ENCODE measurements at places on chromosomes 13 and 19.

DNA sequence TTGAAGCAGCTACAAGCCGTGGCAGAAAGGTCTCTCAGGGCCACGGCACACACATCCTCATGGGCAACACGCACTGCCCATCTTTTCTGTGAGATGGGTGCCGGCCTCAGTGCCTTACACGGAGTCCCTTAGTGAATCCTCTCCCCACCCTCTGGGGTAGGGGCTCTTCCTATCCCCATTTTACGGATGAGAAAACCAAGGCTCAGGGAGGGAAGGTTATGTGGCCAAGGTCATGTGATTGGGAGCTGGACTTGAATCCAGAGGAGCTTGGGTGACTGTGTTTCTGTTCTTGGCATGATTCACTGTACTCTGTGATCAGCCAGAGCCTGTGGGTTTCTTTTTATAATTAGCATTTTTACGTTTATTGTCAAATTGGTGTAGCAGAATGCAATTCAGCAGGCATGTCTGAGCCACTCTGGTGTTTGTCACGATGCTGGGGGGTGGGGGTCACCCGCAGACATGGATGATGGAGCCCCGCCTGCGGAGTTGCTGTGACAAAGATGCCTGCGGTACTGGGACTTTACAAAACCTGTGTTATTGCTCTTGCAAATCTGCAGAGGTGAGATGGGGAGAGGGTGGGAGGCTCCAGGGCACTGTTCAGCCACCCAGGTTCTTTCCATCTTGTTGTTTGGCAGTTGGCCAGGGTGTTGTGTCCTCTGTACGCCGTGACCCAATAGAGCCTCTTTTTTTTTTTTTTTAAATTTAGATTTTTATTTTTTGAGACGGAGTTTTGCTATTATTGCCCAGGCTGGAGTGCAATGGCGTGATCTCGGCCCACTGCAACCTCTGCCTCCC is 4.5 kb downstream of the SCN1B start:
- DNase-seq: no peak

DNA sequence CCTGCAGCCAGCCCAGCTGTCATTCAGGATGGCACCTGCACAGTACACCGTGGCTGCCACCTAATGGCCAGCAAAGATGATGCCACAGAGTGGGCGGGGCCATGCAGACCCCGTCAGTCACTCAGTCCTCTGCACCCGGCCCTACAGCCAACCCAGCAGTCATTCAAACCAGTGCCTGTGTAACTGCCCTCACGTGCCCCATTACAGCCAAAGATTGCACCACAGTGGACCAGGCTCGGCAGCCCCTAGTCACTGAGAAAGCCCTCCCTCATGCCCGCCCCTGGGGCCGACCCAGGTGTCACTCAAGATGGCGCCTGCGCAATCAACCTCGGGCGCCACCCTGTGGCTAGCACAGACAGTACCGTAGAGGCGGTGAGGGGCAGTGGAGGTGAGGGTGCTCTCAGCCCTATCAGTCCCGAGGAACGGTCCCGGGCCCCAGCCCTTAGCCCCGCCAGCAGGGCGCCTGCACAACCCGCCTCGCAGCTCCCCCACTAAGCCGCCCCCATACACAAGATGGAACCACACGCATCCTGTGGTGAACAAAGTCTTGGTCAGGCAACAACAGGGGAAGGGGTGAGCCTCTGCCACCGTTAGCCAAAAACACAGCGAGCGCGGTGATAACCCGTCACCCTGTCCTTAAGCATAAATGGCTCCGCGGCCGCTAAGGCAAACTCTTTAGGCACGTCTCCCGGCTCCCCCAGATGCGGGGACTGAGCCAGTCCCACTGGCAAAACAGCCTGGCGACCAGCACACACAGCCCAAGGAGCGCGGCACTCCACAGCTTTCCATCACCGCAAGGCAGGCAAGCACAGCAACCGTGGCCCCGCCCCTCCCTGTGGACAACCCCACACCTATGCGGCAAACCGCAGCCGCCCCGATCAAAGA is 2.3 kb downstream of the PEG3 start:
- DNase-seq: no peak

DNA sequence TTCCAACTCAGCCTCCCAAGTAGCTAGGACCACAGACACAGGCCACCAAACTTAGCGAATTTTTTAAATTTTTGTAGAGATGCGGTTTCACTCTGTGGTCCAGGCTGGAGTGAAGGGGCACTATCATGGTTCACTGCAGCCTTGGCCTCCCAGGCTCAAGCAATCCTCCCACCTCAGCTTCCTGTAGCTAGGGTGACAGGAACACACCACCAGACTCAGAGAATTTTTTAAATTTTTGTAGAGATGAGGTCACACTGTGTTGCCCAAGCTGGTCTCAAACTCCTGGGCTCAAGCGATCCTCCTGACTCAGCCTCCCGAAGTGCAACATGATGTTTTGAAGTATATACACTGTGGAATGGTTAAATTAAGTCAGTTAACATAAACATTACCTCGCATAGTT is 263.6 kb downstream of the OXGR1 start:
- no peak for DNase-seq

- peak; percentile 98 for DNase-seq
Measured at GRCh38 chr13:110869805-110870706, 44.8 kb downstream of the ANKRD10 start.

DNA sequence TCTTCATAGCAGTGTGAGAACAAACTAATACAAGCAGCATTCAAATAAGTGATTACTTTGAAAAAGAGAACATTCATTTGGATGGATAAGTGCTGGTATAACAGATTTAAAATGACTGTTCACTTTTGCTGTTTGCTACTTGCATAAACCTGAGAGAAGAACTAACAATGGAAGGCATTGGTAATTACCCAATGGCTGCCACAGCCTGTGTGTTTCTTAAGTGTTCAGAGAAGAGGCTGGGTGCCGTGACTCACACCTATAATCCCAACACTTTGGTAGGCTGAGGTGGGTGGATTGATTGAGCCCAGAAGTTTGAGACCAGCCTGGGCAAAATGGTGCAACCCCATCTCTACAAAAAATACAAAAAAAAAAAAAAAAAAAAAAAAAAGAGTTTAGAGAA is 4.9 kb upstream of the TEX26 start:
- DNase-seq: no peak

DNA sequence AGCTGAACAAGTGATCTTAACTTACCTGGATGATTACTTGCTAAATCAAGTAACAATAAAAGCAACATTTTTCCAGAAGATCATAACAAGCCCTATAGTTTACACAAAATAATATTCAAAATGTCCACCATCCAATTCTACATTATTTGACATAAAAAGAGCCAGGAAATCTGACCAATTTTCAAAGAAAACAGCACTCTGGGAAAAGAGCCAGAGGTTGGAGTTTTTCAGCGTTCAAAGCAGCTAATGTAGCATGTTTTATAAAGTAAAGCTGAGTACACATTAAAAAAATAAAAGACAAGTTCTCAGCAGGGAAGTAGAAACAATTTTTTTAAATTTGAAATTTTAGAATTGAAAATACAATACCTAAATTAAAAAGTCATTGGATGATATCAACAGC is 62.6 kb downstream of the UFM1 start:
- no peak for DNase-seq

DNA sequence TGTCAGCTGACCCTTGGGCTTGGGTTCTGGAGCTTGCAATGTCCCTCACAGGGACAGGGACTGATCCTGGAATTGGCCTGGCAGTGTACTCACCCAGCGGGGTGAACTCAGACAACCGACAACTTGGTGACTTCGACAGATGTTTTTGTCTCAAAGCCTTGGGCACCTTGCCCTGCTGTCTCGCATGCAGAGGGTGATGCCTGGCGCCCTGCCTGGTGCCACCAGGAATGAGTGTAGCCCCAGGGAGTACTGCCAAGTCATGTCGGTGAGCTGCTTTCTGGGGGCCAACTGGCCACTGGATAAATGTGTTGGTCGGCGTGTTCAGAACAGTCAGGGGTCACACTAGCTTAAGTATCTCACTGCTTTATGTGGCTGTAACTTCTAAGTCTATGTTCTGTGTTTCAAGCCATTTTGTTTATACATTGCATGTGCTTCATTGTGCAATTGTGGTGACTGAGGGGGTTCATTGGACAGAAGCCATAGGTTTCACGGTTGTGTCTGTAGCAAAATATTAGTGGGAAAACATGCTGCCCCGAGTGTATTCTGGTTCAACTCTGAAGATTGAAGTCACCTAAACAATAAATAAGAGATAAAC is 96.3 kb upstream of the TNFSF11 start:
- no peak for DNase-seq

DNA sequence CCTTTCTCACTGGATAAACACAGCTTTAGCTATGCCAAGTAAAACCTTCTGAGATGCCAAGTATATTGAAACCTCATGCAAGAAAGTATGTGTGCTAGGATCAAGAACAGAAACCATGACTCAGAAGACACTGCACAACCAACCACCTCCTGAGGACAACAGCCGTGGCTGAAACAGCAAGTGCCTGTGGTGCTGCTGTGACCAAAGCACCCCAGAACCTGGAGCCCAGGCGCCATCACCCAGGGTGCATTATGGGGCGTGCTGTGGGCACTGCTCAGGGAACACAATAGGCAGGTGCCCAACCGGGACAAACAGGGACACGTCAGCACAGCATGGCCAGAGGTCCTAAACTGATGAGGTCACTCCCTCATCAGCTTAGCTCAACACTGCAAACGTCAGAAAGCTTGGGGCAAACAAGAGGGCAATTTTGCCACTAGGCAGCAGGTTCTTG is 101.3 kb upstream of the SLC15A1 start:
- no peak for DNase-seq

DNA sequence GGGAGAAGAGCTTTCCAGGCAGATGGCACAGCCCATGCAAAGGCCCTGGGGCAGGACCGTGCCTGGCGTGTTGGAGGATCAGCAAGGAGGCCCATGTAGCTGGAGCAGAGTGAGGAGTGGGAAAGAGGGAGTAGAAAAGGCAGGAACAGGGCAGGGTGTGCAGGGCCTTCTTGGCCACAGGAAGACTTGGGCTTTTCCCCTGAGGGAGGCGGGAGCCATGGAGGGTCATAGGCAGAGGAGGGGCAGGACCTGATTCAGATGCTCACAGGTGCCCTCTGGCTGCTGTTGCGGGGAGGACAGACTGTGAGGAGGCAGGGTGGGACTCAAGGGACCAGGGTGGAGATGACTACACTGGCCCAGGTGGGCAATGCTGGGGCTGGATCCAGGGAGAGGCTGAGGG is 13.8 kb upstream of the PTPRS start:
- DNase-seq: peak; percentile 15

- DNase-seq: no peak
Measured at GRCh38 chr19:51002542-51003311, 1.3 kb upstream of the KLK8 start.

- no peak for DNase-seq
Measured at GRCh38 chr13:102090532-102090931, 311.3 kb downstream of the FGF14 start.

- no peak for DNase-seq
Measured at GRCh38 chr13:112767506-112768471, 78.0 kb downstream of the ATP11A start.

DNA sequence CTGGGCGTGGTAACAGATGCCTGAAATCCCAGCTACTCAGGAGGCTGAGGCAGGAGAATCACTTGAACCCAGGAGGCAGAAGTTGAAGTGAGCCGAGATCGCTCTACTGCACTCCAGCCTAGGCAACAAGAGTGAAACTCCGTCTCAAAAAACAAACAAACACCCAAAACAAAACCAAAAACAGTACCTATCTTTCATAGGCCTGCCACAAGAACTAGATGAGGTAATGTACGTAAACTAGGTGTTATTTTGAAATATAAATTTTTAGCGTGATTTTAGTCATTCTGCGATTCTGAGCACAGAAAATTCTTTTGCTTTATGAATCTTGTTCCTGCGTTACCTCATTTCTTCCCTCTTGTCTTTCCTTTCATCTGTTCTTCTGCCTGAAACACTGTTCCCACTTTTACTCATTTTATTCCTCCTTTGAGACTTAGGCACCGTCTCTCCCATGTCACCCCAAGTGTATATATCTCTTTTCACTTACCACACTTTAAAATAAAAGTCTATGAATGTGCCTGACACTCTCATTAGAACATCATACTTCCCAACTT is 238.2 kb upstream of the HTR2A start:
- DNase-seq: no peak

DNA sequence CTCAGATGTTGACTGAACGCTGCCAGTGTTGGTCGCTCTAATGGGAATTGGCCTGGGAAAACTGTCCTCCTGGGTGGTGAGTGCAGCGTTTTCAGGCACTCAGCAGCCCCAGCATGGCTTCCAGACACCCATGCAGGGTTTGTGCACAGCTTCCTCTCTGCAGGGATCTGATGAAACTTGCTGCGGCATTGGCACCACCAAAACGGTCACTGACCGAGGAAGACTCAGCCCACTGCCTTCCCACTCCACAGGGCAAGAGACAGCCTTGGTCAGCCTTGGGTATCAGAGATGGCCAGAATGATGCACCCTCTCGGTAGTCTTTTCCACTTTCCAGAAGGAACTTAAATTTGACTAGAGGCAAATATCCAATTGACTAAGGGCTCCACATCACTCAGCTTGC is 398.9 kb downstream of the IRS2 start:
- DNase-seq: no peak

- DNase-seq: no peak
Measured at GRCh38 chr13:48508011-48508410, 24.9 kb downstream of the RCBTB2 start.

DNA sequence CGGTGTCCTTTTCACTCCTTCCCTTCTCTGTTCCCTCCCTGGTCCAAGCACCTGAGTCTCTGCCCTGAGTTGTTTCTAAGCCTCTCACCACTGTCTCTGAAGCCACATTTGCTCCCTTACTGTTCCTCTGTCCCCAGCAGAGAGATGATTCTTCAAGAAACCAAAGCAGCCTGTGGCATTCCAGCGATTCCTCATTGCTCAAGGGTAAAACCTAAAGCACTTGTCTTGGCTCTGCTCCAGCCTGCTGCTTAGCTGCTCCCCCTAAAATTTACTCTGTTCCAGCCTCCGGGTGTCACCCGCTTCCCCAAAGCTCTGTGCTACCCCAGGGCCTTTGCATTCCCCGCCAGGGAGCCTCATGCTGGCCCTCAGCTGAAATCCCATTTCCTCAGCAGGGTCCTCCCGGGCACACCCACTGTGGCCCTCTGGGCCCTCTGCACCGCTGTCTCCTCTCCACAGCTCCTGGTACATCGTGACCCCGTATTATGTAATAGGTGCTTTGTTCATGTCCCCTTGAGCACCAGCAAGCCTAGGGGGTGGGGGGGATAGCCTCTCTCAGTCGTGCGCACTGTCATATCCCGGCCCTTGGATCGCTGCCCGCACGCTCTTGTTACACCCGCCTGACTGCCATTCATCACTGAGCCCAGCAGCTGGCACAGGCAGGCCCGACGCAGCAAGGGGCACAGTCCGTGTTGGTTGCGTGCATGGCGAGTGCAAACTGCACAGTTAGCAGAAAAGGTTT is 15.8 kb downstream of the TECR start:
- DNase-seq: no peak
